NCI-H187 (cell line): ENCODE measurements at places on chromosomes 2 and 18.

DNA sequence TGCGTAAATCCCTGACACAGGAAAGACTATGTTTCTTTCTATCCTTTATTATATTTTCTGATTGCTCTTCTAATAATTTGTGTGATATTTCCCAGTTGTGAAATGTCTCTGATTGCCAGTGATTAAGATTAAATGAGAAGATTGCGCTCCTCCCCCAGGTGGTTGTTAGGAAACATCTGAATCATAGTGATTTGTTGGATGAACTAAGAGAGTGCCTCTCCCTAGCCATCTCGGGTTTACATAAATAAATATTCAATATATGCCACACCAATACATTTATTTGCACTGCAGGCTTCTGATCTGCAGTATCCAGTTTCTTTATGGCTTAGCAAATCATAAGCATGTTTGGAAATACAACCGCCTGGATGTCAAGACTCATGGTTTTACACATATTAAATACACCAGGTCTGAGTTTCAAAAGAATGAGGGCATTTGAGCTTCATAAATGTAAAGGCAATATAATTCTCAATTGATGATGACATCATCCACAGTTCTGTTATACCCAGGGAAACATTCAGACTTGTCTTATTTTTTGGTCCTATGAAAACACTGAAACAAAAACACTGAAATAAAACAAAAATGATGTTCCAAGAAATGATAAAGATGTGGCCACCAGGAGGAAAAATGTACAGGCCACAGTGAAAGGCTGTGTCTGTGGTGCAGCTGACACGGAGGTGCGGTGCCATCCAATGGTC, 826.7 kb upstream of the ACVR2A start:
- DNase-seq = no peak

DNA sequence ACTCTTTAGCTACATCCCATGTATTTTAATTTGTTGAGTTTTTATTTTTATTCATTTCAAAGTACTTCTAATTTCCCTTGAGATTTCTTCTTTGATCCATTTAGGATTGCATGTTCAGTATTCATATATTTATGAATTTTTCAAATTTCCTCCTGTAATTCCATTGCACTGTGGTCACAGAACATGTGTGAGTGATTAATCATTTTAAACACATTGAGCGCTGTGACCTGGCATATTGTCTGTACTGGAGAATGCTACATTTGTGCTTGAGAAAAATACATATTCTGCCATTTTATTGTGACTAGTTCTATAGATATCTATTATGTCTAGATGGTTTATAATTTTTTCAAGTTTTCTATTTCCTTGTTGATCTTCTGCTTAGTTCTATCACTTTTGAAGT, 353.7 kb downstream of the RAD51AP2 start:
- no peak for DNase-seq

DNA sequence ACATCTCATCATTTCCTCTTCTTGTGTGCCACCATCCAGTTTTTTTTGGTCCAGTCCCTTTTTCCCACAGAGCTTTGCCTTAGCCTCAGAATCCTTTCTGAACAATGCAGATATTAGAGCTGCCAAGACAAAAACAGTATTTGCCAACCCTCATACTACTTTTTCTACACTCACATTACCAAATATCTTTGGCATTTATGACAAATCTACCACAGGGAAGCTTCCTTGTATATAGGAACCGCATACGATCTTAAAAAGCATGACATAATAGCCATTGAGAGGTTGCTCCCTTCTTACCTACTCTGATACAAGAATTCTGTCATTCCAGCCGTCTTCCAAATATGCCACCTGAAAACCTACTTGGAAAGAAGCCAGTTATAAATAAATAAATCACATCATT, 9.4 kb downstream of the ZNF24 start:
- no peak for DNase-seq

- no peak for DNase-seq
Measured at GRCh38 chr18:13915995-13916431, 677 bp upstream of the MC2R start.
